ENCODE measurements at places on chromosomes 2 and 18.

- DNase-seq: no peak
These were observed 130.7 kb downstream of the UBE2E3 start for GRCh38 chr2:181111059-181111458.

DNA sequence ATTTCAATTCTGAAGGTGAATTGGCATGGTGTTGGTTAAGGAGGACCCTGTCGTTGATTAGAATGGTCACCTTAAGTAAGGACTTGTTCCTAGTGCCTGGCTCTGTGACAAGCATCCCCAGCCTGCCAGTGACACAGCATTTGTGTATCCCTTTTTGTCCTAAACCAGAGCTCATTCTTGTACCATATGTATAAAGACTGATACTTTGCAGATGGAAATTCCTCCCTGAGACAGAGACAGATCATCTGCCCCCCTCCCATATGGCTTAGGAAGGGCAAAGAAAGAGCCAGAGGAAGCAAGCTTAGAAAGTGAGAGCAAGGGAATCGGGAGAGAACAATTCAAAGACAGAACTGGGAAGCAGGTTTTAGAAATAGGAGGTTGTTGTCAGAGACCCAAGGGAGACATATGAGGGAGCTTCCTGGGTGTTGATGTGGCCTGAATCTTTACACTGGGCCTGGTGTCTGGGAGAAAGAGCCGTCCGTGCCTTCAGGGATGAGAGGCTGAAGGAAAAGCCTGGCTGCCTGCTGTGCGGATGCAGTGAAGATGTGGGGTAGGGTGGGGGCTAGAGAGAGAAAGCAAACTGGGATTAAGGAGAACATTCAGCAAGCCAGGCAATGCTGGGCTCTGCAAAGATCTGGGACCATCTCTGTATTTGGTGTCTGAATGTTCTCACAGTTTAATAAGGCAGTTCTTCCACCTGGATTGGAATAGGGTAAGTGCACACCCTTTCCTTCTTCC lies 13.2 kb upstream of the CHRNA1 start:
- no peak for DNase-seq

DNA sequence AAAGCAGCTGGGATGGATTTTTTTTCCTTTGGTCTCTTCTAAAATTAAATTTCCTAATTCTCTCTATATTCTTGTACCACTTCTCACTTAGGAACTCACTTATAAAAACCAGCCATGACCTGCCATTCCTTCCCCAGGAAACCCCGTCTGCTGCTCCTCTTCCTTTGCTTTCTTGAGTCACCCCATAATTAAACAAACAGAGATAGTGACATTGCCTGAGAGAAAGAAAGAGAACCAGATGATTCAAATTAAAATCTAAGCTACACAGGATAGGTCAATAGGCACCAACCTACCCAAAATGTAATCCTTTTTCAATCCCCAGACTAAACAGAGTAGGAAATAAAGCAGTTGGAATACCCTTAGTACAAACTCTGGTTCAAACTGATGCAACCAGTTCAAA lies 9.7 kb downstream of the STK39 start:
- DNase-seq: peak; percentile 43

DNA sequence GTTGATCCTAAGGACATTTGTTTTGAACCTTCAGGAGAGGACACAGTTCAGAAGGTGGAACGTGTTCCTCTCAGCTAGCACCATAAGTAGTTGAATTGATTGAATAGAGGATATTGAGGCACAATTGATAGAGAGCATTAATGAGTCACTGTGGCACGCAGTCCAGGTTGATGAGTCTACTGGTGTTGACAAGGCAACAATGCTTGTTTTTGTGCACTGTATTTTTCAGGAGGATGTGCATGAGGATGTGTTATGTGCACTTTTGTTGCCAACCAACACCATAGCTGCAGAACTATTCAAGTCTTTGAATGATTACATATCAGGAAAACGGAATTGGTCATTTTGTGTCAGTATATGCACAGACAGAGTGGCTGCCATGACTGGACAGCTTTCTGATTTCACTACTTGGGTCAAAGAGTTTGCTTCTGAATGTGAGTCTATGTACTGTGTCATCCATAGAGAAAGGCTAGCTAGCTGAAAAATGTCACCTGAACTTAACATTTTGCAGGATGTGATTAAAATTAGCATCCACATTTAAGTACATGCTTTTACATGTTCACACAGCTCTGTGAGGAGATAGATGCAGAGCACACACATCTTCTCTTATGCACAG lies 140.1 kb upstream of the B3GNT2 start:
- DNase-seq: no peak
